ENCODE measurements at places on chromosomes 3 and 15. TPM values are rescaled to one million over a fixed set of nuclear protein-coding genes. Genes with fewer than 3 reads are reported as not detected.

ST8SIA2 gene
- total RNA-seq = not detected

- DNase-seq = peak; percentile 95
Observed at GRCh38 chr3:184696697-184697096, 15.2 kb downstream of the MAGEF1 start.

TMA7 gene
- total RNA-seq = 152 TPM

DNA sequence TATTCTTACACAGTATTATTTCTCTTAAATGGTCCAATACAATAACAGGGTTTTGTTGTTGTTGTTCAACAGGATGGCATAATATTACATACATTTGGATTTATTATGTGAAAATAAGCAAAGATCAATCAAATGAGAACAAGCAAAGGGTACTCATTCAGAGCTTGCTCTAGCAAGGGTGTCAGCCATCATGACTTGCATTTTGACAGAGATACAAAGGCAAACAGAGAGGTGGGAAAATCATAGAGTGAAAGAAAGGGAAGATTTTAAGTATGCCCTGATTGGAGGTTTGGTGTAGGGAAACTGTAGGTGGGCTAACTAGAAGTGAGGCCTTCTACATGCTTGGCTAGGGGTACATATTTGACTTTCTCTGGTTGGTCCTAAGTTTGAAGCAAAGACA is 109.1 kb upstream of the BCHE start:
- DNase-seq = no peak

SH2D7 gene
- not detected for total RNA-seq

GRCh38 chr3:29853841-29854397 is 573.0 kb downstream of the RBMS3 start:
- DNase-seq = no peak

CRABP1 gene
- not detected for total RNA-seq

DNA sequence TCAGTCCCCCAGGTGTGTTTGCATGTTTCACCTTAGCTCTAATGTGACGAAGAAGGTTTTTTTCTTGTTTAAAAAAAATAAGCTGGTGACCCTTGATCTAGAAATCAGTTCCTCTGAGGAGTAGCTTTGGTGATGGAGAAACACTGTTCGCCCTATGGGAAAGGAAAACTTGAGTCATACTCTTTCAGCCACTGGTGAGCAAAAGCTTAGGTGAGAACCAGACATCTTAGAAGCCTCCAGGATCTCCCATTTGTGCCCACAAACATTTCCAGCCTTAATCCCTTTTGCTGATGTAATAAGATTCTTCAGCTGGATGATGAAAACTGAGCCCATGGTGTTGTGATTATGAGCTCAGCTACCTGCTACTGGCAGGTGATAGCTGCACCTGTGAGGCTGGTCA is 37.8 kb downstream of the SLC27A2 start:
- DNase-seq = no peak

DNA sequence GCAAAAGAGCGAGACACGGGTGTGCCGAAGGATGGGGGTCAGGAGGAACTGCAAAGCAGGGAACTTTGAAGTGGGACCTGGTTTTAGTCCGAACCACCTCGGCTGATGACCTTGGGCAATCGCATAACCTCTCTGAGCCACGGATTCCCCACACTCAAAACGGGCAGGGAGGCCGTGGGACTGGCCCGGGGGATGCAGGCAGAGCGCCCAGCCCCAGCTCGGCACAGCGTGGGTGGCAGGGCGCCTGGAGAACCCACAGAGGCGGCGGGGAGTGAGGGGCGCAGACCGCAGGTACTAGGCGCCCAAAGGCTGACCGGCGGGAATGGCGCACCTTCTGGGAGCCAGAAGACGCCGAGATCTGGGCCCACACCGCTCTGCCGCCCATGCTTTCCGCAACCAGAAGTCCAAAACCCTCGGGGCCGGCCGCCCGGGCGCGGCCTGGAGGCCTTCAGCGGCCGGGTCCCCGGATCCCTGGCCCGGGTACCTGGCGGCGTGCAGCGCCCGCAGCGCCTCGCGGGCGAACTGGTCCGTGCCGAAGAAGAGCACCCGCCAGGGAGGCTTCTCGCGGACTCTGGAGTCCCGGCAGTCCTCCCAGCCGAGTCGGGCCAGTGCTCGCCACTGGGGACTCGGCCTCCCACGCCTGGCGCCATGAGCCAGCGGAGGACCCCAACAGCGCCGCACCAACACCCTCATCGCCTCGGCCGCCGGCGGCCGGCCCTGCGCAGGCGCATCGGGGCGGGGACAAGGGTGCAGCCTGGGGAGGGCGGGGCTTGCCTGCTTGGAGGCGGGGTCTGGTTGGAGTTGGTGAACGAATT is at the start of gene MTFMT:
MTFMT (minus strand) TSS at position 719 of the 815 bp plus-strand sequence; CDS start at position 693, 26 bp downstream.
- DNase-seq = peak; percentile 92

DNA sequence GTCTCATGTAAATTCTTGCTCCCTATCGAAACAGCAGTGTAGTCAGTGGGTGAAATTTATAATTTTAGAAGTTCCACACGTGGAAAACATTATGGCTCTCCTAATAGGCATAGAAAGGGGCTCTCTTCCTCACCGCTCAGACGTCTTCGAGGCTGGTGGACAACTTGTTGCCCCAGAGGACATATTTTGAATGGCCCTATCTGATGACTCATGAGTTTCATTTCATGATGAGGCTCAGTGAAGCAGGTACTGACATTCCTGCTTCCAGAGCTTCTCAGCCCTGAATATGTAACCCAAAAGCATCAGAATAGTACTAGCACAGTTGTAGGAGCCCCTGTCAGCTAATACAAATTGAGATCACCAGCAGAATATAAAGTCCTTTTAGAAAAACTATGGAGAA is 117.9 kb downstream of the HERC1 start:
- no peak for DNase-seq

TM4SF4 gene
- 2.2 TPM for total RNA-seq

DNA sequence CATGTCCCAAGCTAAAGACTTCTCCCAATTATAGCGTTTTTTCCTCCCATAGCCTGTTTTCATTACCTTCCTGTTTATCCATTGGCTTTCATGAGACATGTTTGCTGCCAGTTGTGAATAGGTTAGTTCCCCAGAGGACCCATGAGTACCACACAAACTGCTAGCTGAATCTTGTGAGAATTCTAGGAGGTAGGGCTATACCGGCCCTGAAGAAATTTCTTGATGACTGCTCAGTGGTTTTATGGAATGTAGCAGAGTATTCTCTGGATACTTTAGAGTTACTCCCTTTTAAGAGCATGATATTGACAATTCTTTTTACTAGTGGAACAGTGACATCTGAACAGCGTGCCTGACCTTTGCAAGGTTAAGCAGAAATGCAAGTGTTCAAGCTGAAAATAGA is 210.4 kb downstream of the MCTP2 start:
- DNase-seq = no peak

CPB1 gene
- 0.88 TPM for total RNA-seq

RBMS3 gene
- total RNA-seq = 117 TPM

DNA sequence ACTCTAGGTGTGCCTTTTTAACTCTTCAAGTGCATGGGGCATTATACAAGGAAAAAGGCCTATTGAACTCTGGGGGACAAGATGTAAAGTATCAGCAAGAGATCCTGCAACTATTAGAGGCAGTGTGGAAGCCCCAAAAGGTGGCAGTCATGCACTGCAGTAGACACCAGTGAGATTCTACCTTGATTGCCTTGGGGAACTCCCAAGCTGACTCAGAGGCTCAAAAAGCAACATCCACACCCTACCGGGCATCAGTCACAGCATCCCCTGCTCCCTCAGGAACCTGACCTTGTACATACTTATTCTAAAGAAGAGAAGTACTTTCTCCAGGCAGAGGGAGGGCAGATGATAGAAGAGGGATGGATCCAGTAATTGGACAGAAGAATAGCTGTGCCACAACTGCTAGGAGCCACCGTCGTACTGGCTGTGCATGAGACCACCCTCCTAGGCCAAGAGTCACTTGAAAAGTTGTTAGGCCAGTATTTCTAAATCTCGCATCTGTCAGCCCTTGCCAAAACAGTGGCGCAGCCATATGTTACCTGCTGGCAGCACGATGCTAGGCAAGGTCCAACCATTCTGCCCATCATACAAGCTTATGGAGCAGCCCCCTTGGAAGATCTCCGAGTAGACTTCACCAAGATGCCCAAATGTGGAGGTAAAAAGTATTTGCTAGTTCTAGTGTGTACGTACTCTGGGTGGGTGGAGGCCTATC is 523.1 kb upstream of the FRG2C start:
- DNase-seq = no peak

GRCh38 chr3:193890016-193890897 is 245.7 kb upstream of the HES1 start:
- no peak for DNase-seq

GRCh38 chr15:63473999-63474809 is 30.2 kb upstream of the USP3 start:
- DNase-seq = peak; percentile 72

- no peak for DNase-seq
Observed at GRCh38 chr15:87620393-87620792, 636.1 kb downstream of the NTRK3 start.

TBC1D23 gene
- total RNA-seq = 34.0 TPM

DNA sequence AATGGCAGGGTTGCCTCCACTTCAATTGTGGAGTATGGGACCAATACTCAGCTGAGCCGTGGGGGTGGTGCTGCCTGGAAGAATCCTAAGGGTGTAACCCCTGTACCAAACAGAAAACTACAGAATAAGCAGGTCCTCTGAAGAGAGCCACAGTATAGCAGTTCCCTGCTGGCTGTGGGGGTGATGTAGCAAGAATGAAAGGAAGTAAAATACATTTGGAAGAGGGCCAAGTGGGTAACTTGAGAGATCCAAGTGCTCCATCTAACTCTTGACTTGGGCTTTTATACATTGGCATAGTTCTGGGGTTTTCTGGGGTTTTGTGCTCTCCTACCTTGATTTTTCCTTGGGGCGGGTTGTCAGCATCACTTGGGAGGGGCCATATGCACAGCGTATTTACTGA is 341.4 kb downstream of the OTOL1 start:
- peak; percentile 44 for DNase-seq

DNA sequence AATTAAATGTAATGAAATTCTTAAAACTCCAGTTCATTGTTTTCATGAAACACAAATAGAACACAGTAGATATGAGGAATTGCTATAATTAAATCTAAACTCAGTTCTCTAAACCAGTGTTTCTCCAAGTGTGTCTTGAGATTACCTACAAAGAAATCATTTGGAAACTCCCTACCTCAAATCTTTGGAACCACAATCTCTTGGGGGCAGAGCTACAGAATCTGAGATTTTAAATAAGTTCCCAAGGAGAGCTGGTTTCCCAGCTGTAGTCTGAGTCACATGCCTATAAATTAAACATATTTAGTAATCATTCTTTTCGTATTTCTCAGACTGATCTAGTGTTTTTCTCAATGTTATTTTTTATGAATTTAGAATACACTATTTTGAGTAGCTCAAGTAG is 17.0 kb upstream of the ACTC1 start:
- DNase-seq = no peak

GOLGA6B gene
- total RNA-seq = not detected

LRTM1 gene
- not detected for total RNA-seq

DNA sequence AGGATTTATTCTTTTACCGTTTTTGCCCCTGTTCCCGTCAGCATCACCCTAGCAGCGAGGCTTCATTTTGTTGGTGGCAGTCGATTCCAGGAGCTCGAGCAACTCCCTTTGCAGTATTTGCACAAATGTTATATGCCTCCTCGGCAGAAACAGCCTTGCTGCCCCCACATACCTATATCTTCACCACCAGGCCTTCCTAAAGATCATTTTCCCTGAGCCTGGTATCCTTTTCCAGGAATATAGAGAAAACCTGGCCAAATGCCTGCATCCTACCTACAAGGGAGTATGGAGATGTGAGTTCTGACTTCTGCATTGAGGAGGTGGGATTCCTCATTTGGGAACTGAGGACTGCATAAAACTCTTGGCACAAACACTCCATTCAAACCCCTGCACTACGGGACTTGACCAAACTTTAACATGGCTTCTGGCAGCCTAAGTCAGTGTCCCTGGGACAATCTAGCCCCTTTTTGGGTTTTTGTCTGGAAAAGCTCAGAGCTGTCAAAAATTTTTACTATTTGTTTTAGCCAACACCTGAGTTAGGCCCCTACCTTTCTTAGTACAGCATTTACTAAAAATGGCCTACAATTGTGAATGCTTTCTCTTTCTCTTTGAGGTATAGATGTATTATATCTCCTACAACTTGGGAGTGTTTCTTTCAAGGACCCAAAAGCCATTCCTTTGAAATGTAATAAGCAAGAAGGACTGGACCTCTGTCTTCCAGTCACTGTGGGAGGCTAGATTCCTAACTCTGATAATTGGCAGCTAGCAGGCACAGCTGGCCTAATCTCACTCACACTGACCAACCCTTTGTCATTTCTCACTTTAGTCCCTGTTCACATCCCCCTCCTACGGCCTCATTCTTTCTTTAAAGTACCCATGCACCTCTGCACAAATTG is 12.1 kb upstream of the UBE2Q2 start:
- DNase-seq = no peak

DNA sequence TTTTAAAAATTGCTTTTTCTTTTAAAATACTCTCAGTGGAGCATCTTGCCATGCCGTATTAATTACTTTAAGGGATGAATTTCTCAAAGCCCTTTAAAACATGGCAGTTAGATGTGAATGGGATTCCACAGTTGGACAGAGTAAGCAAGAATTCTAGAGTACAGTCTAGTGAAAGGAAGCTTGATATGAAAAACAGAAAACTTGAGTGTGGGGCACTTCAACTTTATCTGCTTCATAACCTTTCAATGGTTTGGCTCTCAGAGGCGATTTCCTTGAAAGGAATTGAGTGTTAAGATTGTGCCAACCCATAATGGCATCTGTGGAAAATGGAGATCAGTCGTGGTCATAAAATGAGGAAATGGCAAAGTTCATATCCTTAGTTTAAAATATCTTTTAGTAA is 127.7 kb upstream of the SAMMSON start:
- DNase-seq = no peak

ST3GAL6 gene
- 18.5 TPM for total RNA-seq

DNA sequence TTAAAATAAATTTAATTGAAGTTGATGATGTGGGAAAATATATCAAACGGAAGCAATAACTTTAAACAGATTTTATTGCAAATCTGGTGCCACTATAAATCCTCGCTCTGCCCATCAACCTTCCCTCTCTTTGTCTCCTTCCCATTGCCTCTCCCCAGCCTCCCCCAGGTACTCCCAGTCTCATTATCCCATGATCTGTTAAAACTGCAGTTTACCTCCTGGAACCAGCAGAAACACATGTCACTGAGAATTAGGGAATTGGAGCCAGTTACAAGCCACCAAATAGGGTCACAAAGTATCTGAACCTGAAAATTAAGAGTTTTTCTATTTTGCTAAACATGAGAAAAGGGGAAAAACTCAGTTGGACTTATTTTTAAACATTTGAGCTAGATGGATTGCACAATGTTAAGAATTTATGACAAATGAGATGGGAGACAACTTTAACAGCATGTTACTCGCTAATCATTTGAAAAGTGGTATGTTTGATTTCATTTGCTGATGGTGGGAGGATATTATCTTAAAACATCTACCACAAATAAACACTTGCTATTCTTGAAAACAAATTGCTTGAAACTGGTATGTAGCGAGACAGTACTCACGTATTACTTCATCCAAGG is 2.4 kb downstream of the PLCH1 start:
- DNase-seq = peak; percentile 10

Measured in lung (tissue), 17 donors.